Stimulated activated CD8-positive, alpha-beta memory T cell treated with anti-CD3 and anti-CD28 coated beads, Interleukin-4, amount 100 ng/mL, for 4 hours (primary cell): ENCODE measurements at places on chromosomes 11 and 22.
A peak's percentile ranks its signal among the peaks of the same experiment; 100 is the strongest.

- no peak for DNase-seq
Observed at GRCh38 chr11:93216511-93217101, 18.8 kb upstream of the SLC36A4 start.

GRCh38 chr11:20563866-20564265 lies 35.5 kb upstream of the SLC6A5 start:
- no peak for DNase-seq

- no peak for DNase-seq
Observed at GRCh38 chr22:28951969-28952521, 68.7 kb downstream of the ZNRF3 start.

DNA sequence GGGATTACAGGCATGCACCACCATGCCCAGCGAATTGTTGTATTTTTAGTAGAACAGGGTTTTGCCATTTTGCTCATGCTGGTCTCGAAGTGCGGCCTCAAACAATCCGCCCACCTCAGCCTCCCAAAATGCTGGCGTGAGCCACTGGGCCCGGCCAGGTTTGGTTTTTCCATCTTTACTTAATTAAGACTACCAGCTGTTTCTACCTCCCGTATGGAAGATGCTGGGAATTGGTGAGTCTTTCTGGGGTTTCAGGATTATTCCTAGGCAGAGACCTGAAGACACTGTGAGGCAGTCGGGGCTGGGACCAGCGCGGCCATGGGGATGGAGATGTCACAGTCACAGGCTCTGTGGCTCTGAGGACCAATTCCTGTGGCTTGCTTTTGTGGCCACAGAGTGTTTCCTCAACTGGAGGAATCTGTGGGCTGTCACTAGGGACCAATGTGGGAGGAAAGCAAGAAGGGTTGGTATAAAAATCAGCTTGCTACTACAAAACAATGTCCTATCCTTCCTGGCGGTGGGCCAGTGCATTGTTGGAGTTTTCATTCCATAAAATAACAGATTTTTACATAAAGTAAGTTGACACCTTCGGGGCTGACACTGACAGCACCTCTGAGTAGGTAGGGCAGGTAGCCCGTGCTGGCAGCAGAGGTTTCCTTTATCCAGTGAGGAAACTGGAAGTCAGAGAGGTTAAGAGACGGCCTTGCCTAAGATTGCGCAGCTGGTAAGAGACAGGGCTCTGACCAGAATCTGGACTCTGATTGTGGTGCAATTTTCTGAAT lies 8.4 kb upstream of the FTH1 start:
- DNase-seq: no peak

DNA sequence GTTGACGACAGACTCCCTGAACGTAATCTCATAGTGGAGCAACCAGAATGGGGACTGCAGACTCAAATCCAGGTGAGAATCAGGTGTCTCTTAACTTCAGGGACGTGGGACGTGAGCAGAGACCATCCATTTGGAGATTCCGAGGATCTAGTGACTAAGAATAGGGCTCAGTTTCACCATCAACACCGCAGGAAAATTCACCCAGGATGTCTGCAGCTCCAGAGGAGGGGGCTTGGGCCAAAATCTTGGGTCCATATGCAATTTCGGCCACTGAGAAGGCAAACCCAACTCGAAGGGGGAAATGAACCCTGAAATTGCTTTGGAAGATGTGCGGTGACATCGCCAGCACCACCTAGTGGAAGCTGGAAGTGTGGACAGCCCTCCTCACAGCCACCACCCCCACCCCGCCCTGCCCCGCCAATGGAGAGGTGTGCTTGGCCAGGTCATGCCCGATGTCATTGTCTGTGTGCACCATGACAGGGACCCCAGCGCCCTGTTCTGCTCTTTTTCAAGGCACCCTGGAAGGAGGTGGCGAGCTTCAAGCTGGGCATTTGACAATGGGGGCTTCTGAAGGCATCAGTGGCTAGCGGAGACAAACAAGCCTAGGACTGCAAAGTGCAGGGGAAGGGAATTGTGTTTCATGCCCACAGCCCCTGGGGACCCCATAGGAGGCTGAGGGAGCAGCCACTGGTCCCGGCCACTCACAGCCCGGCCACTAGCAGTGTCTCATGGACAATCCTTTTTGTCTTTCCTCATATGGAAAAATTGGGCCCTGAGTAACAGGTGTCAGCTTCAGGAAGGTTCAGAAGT lies 24.8 kb downstream of the APOL1 start:
- peak; percentile 43 for DNase-seq

- no peak for DNase-seq
Observed at GRCh38 chr22:48758881-48759875, 1068.5 kb downstream of the BRD1 start.

GRCh38 chr22:41933411-41934177 lies 7.0 kb upstream of the TNFRSF13C start:
- DNase-seq: no peak

DNA sequence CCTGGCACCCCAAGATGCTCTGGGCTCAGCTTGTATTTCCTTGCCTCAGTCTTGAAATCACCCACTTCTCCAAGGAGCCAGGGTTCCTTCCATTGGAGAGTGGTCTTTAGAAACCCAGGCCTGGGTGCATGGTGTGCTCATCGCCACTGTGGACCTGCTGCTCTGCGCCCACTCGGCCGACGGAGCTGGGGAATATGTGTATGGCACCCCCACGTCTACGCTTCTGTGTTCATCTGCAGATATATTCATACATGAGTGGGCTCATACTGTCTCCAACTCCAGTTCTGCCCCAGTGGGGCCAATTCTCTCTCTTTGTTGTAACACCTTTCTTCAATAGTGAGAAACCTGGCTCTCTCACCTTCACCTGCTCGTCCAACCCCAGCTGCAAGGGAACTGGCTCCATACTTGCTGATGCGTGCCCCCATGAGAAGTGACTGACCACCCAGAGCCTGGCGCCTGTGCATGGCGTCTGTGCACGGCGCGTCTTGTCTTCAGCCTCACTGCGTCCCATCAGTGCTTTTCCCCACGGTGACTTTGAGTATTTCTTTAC lies 39.8 kb downstream of the KCNQ1 start:
- DNase-seq: no peak

GRCh38 chr11:117231842-117232091 lies at the start of gene PCSK7:
Gene PCSK7 (minus strand): TSS chr11:117232073. CDS start chr11:117229844, 2,229 bp downstream.
- peak; percentile 32 for DNase-seq

- DNase-seq: no peak
Observed at GRCh38 chr11:66063900-66064299, 6.2 kb upstream of the PACS1 start.

- DNase-seq: no peak
Observed at GRCh38 chr11:132941761-132942160, 590.5 kb downstream of the OPCML start.

GRCh38 chr11:83024270-83024854 lies 47.3 kb downstream of the RAB30 start:
- no peak for DNase-seq

- no peak for DNase-seq
Observed at GRCh38 chr11:57356268-57356667, 18.1 kb downstream of the P2RX3 start.

- DNase-seq: no peak
Observed at GRCh38 chr11:61963282-61964057, 4.0 kb downstream of the FTH1 start.

DNA sequence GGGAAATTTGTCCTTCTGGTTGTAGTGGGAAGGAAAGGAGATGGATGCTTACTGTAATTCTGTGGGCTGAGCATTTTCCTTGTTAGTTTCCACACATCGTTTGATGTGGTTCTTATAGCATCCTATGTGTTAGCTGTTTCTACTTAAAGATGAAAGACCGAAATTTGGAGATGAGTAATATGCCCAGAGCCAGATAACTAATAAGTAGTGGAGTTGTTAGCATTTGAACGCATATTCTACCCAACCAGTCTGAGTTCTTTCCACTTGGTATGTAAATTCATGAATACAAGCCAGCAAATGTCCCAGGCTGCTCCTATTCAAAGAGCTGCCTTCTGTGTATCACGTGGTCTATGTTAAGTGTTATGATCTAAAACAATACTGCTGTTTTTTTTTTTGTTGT lies 14.6 kb downstream of the SPECC1L start:
- DNase-seq: no peak

DNA sequence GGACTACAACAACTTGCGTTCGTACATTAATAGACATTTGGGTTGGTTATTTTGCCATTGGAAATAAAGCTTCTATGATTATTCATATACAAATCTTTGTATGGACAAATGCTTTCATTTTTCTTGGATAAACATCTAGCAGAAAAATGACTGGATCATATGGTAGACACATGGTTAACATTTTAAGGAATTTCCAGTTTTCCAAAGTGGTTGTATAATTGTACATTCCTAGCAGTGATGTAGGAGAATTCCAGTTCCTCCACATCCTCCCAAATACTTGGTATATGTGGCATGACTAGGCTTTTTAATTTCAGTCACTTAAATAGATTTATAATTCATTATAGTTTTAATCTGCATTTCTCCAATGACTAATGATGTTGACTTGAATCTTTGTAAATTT lies 246.2 kb upstream of the NCAM1 start:
- DNase-seq: no peak

GRCh38 chr11:63242089-63242781 lies 1.2 kb downstream of the SLC22A25 start:
- no peak for DNase-seq

GRCh38 chr11:34613552-34614056 lies 7.3 kb upstream of the EHF start:
- no peak for DNase-seq

DNA sequence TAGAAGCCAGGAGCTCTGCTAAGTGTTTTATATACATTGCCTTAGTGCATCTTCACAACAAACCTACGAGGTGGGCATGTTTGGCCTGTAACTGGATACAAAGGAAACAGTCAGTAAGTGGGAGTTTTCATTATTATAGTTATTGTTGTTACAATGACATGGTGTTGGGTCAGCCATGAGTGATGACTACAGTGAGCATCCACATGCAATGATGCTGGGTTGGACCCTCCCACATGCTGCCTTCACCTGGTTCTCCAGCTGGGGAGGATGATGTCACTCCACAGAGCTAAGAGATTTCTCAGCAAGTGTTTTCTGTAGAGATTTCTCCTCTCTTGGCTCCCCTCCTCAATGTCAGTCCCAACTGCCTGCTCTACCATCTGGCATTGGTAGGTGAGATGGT lies 59.3 kb downstream of the EHF start:
- no peak for DNase-seq

- no peak for DNase-seq
Observed at GRCh38 chr11:821512-822371, 3.0 kb downstream of the PNPLA2 start.

- DNase-seq: no peak
Observed at GRCh38 chr22:49334976-49335375, 492.7 kb downstream of the BRD1 start.

DNA sequence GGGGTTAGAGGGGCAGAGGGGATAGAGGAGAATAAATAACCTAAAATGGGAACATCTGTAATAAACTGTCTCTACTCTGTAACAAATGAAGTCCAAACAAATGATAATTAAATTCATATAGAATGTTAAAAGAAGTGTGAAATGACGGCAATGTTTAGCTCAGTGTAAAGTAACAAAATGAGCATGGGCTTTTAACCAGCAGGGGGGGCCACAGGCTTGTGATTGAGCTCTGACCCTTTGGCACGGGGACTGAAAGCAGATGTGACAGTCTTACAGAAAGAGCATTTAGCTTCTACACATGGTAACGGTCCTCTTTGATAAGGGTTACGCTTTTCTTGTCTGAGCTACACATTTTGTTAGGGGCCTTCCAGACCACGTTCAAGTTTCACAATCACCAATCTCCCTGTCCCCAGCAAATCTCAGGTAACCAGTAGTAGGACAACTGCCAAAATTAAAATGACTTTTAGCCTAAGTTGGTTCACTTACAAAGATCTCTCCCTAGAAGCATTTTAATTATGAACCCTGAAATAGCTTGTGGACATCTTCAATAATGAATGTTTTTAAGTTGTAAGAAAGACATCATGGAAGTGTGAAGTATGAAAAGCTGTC lies 262.5 kb downstream of the DCDC1 start:
- DNase-seq: peak; percentile 18

- peak; percentile 43 for DNase-seq
Observed at GRCh38 chr11:3905080-3905953, 49.9 kb downstream of the STIM1 start.

DNA sequence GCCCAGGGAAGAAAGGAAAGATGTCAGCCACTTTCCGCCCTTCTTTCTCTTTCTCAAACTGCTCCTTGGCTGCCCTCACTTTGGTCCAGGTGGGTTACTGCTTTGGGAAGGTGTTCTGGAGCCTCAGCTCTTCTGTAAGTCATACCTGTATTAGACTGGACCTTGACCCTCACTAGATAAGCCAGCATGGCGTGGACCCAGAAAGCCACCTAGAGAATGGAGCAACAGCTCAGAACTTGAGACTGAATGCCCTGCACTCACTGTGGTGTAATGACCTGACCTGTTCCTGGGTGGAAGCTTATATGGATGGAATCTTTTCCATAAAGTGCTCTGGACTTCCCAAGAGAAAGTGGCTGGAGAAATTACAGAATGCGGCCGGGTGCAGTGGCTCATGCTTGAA lies 15.6 kb downstream of the ACP2 start:
- DNase-seq: no peak
